ENCODE measurements at places on chromosomes 12 and 14. TPM values are rescaled to one million over a fixed set of nuclear protein-coding genes. Genes with fewer than 3 reads are reported as not detected.

The HOXC11 gene
- 0.64 TPM for total RNA-seq

The ERP27 gene
- not detected for total RNA-seq

The BEGAIN gene
- total RNA-seq = 9.6 TPM

The A2ML1 gene
- total RNA-seq = not detected

The DPPA3 gene
- total RNA-seq = not detected

The DNAJC22 gene
- total RNA-seq = 23.4 TPM

The FERMT2 gene
- 42.8 TPM for total RNA-seq

The TEDC1 gene
- total RNA-seq = 53.0 TPM

The KCNC2 gene
- not detected for total RNA-seq
